ENCODE measurements at places on chromosomes 12 and 14.

GRCh38 chr12:64907097-64907496 is 82.7 kb downstream of the TBC1D30 start:
- H3K27ac ChIP-seq: no peak overlapping the region
- H3K36me3 ChIP-seq: no peaks in the 10 kb centered on the region
- H3K4me1 ChIP-seq: no peaks in the 10 kb centered on the region
- H3K27me3 ChIP-seq: no peaks in the 10 kb centered on the region
- H3K4me3 ChIP-seq: no peak overlapping the region
- no peak for DNase-seq

DNA sequence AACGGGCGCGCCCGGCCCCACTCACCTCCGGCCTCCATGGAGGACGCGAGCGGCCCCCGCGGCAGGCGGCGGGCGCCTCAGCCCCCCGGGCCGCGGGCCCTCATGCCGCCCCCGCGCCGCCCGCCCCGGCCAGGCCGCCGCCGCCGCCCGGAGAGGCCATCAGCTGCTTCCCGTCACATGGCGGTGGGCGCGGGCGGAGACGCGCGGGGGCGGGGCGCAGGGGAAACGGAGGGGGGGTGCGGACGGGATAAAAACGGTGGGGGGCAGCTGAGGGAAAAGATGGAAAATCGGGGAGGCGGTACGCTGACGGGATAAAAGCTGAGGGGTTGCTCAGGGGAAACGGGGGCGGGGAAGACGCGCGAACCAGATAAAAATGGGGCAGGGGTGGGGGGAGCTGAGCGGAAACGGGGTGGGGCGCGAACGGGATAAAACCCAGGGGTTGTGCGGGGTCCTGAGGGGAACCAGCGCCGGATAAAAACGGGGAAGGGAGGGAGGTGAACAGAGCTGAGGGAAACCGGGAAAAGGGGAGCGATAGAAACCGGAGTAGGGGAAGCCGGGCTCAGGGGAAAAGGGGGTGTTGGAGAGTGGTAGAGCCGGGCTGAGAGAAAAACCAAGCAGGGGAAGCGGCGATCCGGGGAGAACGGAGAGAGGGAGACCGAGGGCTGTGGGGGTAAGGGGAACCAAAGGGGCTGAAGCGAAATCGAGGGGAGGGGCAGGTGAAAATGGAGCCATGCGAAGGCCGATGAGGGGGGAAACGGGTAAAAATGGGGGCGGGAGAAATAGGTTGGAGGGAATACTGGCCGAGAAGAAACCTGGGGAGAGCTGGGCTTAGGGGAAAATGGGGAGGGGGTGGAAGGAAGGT is at the start of gene WSB2:
Gene WSB2, minus strand, starts transcription at position 169 of the 862 bp plus-strand sequence. Its CDS starts 131 bp downstream, at position 38.
- H3K4me1 ChIP-seq: peaks cover 10% of the 10 kb centered on the region
- no peaks in the 10 kb centered on the region for H3K27me3 ChIP-seq
- peak; percentile 87 for DNase-seq
- no peaks in the 10 kb centered on the region for H3K36me3 ChIP-seq

DNA sequence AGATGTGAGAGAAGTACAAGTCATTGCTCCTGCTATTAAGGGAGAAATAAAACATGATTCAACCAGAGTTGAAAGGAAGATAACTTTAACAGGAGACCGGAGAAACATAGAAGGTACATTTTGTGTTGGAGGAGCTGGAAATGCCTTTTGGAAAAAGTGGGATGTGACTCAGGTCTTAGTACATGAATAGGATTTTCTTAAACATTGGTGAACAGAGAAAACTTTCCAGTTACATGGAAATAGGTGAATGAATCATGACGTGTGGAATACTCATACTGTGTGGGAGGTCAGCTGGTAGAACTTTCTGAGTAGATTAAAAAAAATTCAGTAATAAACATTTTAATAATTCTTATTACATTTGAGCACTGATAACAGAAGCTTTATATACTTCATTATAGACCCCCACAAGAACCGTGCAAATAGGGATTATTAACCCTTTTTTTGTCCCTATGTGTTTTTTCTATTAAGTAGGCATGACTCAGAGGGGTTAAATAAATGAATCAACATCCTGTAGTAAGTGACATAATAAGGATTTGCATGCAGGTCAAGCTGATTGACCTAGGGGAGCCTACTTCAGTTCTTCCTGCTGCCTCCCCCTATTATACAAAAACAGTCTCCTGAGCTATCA is 710.5 kb downstream of the NOVA1 start:
- H3K4me1 ChIP-seq: no peaks in the 10 kb centered on the region
- H3K27me3 ChIP-seq: no peaks in the 10 kb centered on the region
- no peak overlapping the region for H3K4me3 ChIP-seq
- no peak overlapping the region for H3K27ac ChIP-seq
- no peaks in the 10 kb centered on the region for H3K36me3 ChIP-seq

DNA sequence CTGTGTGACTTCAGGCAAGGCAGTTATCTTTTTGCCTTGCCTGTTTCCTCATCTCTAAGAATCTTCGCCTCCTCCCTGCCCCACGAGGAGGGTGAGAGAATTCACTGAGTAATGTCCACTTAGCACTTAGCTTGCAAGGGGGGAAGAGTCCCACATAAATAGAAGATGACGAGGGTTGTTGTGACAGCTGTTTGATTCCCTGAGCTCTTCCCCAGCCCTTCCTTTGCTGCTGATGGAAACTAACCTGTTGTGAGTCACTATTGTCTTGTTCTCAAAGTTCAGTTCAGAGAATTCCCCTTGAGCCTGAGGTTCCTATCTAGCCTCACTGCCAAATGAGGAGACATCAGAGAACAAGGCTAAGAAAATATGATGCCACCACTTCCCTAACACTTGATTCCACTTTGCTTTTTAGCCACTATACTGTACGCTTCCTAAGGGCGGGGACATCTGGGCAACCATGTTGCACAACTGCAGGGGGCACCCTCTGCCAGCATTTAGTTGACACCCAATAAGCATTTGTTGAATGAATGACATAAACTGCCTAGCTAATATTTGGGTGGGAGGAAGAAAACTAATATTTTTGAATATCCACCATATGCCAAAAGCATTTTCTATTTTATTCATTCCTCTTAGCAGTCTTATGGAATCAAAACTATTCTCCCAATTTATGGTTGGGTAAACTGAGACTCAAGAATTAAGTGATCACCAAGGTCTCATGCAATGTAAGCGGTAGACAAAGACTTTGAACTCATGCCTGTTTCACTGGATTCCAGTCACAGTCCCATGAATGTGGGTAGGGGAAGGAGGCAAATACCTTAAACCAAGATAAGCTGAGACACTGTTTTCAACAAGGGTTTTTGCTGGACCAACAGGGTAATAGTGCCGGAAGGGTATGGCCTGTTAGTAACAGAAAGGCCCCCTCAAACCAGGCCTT is 77.6 kb downstream of the ZFP36L1 start:
- no peak overlapping the region for H3K4me3 ChIP-seq
- H3K27ac ChIP-seq: no peak overlapping the region
- H3K36me3 ChIP-seq: no peaks in the 10 kb centered on the region
- no peak for DNase-seq
- H3K27me3 ChIP-seq: no peaks in the 10 kb centered on the region

DNA sequence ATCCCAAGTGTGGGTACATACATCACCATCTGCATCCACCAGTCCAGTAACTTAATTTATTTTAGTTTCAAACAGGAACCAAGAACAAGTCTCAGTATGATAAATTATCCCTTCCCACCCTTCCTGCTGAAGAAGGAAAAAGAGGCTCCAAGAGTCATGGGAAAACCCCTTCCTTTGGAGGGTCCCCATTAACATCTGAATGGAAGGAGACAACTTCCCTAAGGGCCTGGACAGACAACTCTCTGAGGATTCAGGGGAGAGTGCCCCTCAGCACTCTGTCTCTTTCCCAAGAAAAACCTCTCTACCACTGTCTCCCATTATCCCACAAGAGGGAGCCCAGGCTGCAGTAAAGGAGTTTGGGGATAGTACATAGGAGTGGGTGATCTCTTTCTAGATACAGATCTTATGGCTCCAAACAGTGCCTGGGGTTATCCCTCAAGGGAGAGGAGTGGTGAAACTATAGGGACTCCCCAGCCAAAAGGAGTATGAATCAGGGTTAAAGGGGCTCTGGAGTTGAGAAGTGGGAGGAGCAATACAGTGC is 6.2 kb downstream of the WNT10B start:
- no peak for DNase-seq
- H3K4me1 ChIP-seq: peaks cover 2% of the 10 kb centered on the region
- no peaks in the 10 kb centered on the region for H3K36me3 ChIP-seq
- no peak overlapping the region for H3K27ac ChIP-seq
- H3K27me3 ChIP-seq: no peaks in the 10 kb centered on the region

DNA sequence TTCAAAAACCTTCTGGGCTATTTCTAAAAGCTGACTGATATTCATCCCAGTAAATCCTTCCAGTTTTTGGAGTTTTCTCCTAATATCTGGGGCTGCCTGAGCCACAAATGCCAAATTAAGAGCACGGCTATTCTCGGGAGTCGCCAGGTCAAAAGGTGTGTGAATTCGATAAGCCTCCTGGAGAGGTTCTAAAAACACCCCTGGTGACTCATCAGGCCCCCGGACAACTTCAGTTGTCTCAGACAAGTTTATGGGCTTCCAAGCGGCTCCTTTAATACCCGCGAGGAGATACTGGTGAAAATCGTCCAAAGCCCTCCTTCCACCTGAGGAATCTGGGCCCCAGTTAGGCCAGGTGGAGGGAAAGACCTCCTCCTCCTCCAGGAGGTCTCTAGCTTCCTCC is 677.1 kb downstream of the TMEM121 start:
- no peaks in the 10 kb centered on the region for H3K4me1 ChIP-seq
- H3K27ac ChIP-seq: no peak overlapping the region
- no peak overlapping the region for H3K4me3 ChIP-seq
- H3K27me3 ChIP-seq: no peaks in the 10 kb centered on the region

- H3K27me3 ChIP-seq: no peaks in the 10 kb centered on the region
- no peaks in the 10 kb centered on the region for H3K4me1 ChIP-seq
- no peak for DNase-seq
- H3K4me3 ChIP-seq: no peak overlapping the region
- no peak overlapping the region for H3K27ac ChIP-seq
Measured at GRCh38 chr14:87005280-87005679, 987.7 kb downstream of the GALC start.

- no peaks in the 10 kb centered on the region for H3K27me3 ChIP-seq
- peak overlapping the region; percentile 50 for H3K4me3 ChIP-seq
- no peaks in the 10 kb centered on the region for H3K36me3 ChIP-seq
- peaks cover 3% of the 10 kb centered on the region for H3K4me1 ChIP-seq
- DNase-seq: peak; percentile 80
Measured at GRCh38 chr12:53344824-53345485, 8.8 kb upstream of the SP7 start.

GRCh38 chr12:71652656-71653055 is 11.0 kb downstream of the ZFC3H1 start:
- no peak overlapping the region for H3K4me3 ChIP-seq
- no peaks in the 10 kb centered on the region for H3K4me1 ChIP-seq
- H3K27ac ChIP-seq: no peak overlapping the region
- H3K36me3 ChIP-seq: no peaks in the 10 kb centered on the region
